Sciatic nerve (tissue), 2 donors: ENCODE measurements at places on chromosomes 16 and 17.

DNA sequence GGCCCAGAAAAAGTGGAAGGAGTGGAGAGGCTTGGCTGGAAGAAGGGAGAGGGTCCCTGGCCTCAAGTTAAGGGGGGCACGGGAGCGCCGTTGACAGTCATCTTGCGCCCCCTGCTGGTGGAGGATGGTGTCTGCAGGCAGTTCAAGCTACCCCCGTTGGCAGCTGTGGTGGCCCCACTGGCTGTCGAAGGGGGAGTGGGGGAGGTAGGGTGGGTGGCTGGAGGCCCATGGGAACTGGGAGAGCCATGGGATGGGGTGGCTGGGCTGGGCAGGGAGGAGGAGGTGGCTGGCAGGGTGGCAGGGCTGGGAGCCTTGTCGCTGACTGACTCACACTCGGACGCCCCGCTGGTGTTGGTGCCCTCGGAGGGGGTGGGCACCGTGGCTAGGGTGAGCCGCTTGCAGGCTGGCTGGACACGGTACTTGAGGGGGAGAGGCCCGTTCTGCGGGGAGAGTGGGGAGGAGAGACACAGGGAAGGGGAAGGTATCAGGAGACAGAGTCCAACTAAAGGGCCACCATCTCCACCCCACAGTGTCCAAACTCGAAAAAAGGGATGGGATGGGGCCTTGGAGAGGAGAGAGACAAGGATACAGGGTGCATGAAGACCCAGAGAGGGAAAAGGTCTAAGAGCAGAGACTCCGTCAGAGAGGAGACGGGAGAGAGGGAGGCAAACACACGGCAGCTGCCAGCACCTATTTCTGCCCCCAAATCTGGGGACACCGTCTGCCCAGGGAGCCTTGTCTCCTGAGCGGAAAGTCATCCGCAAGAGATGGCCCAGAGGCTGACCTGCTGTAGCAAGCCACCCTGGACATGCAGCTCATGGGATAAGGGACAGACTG, 5.2 kb downstream of the CISD3 start:
- peak; percentile 86 for DNase-seq

DNA sequence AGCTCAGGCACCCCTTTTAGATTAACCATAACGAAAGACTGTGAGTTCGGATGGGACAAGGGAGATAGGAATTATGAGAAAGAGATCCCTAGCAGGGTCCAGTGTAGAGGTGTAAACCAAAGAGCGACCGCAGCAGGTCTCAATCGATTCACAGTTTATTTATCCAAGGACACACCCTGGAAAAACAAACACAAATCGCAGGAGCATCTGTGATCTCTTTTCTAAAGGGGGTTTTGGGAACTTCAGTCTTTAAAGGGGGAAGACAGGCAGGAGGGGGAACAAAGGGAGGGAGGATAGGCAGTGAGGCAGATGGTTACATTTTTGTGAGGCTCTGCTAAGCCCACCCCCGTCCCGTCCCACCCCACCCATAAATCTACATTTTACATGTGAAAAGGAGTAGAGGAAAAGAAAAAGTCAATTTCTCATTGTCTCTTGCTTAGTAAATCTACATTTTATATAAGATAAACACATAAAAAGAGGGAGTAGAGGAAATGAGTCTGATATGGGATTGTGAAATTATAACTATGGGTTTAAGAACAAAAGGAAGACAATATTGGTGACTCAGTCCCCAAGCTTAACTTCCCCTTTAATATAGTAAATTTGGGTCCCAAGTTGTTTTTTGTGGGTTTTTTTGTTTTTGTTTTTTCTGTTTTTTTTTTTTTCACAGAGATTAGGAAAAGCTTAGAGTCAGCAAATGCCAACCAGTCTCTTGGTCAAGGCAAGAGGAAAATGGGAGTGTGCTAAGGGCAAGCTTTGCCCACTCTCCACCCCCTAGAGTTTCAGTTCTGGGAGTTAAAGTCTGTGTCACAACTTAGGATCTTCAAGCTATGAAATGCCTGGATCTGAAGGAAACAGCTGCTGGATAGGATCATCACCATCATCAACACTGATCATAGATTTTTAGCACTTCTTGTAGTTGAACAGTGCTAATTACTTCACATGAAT, 160.9 kb upstream of the CDH5 start:
- no peak for DNase-seq

DNA sequence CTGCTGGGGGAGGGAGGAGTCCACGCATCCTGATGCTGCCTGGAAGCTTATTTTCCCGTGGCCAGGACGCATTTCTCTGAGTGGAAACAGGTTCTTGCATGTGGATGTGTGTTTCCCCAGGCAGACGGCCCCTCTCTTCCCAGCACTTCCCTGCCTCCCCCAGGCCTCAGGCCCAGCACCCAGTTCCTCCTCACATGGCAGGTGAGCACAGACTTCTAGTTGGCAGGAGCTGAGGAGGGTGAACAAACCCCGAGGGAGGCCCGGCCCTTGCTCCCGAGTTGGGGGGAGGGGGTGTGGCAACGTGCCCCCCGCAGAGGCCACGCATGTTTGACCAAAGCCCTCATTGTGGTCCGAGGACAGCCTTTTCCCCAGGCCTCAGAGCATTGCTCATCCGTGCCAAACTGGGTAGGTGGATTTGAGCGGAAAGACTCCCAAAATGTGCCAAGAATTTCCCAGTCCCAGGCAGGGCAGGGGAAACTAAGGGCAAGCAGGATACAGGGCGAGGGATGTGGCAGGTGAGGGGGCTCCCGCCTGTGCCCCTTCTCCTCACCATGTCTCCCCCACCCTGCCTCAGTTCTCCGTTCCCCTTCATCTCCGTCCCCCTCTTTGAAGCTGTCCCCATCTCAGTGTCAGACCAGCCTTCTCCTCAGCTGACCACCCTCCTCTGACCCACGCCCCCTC, 1.5 kb upstream of the SPEM1 start:
- DNase-seq = no peak

DNA sequence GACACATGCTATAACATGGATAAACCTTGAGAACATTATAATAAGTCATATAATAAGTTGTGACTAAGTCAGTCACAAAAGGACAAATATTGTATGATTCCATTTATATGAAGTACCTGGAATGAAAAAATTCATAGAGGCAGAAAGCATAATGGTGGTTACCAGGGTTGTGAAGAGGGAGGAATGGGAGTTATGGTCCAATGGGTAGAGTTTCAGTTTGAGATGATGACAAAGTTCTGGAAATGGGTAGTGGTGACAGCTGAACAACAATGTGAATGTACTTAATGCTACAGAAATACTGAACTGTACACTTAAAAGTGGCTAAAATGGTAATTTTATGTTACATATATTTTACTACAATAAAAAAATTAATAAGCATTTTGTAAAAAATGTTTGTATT, 49.7 kb downstream of the MYO1D start:
- no peak for DNase-seq

- no peak for DNase-seq
Observed at GRCh38 chr16:30910427-30911029, 12.8 kb upstream of the FBXL19 start.

- no peak for DNase-seq
Observed at GRCh38 chr16:87495578-87496446, 3.0 kb upstream of the ZCCHC14 start.

GRCh38 chr17:28480799-28481571, 7.5 kb downstream of the SLC13A2 start:
- no peak for DNase-seq

- no peak for DNase-seq
Observed at GRCh38 chr17:77943971-77944370, 14.5 kb upstream of the TNRC6C start.

DNA sequence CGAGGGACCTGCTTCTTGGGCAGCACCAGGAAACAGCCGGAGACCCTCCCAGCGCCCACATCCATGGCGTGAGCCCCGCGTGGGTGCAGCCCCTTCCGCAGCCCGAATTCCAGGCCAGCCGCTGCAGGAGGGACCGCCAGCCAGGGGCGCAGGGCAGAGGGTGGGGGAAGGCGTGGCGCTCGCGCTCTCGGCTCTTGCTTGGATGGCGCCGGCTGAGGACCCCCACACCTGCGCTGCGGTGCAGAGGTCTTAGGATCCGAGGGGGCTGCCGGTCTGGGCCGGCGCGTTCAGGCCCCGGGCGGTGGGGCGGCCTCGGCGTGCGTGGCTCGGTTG, 28.8 kb downstream of the ACTG1 start:
- no peak for DNase-seq

GRCh38 chr16:11349599-11350276, 4.5 kb downstream of the RMI2 start:
- DNase-seq = peak; percentile 79

DNA sequence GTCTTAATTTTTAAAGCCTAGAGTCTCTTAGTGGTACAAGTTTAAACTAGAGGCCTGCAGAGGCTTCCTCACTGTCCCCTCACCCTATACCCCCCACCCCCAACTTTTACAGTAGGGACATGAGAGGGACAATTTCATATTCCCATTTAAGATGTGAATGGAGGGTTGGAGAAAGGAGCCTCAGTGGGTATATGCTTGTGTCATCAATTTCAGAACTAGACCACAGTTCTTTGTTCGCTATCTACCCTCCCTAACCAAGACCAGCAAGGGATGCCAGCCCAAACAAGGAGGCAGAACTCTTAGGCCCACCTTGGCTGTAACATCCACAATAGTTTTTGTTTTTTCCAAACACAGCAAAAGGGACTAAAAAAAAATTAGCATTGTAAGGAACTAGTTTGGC, 14.0 kb upstream of the SALL1 start:
- DNase-seq = no peak

- DNase-seq = no peak
Observed at GRCh38 chr17:30524847-30525246, 47.6 kb downstream of the GOSR1 start.

- DNase-seq = no peak
Observed at GRCh38 chr17:31273516-31273915, 23.5 kb downstream of the OMG start.

DNA sequence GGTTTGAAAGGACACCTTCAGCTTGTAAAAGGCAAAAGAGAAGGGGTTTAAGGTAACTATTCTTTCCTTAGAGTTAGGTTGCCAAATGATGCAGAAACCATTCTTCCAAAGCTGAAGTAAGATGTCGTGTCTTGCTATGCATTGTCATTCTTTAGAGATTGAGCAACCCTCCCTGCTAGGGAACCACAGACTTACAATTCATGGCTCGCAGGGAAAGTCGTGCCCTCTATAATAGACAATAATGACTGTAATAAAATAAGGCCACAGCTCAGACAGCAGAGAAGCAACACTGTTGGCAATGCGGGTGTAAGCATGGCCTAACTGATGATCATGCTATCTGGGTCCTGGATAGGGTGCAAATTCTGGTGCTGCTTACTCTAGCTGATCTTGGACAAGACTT, 129.6 kb upstream of the CDH13 start:
- no peak for DNase-seq

DNA sequence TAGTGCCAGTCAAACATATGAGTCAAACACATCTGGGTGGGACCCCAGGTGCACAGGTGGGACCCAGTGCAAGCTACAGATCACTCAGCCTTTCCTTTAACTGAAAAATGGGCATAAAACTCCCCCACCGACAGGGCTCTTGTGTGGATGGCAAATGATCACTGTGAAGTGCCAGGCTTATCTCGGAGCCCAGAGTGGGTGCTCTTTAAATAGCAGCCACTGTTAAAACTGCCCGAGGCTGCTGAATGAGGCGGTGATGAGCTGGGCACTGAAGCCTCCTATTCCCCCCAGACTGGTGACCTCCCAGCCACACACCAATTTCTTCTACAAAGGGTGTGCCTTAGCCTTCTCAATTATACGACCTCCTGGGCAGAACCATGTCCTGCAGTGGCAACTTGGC, 433.8 kb downstream of the SLC39A11 start:
- no peak for DNase-seq

DNA sequence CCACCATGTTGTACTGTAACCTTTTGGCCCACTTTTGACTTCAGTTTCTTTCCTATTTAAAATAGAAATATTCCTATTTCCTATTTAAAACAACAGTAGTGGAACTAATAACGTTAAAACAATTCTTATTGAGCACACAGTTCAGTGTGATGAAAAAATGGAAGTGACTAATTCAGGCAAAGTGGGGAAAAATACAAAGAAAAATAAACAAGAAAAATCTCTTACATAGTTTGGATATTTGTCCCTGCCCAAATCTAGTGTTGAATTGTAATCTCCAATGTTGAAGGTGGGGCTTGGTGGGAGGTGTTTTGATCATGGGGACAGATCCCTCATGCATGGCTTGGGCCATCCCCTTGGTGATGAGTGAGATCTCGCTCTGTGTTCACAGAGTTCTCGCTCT, 198.1 kb upstream of the CPHXL start:
- no peak for DNase-seq

DNA sequence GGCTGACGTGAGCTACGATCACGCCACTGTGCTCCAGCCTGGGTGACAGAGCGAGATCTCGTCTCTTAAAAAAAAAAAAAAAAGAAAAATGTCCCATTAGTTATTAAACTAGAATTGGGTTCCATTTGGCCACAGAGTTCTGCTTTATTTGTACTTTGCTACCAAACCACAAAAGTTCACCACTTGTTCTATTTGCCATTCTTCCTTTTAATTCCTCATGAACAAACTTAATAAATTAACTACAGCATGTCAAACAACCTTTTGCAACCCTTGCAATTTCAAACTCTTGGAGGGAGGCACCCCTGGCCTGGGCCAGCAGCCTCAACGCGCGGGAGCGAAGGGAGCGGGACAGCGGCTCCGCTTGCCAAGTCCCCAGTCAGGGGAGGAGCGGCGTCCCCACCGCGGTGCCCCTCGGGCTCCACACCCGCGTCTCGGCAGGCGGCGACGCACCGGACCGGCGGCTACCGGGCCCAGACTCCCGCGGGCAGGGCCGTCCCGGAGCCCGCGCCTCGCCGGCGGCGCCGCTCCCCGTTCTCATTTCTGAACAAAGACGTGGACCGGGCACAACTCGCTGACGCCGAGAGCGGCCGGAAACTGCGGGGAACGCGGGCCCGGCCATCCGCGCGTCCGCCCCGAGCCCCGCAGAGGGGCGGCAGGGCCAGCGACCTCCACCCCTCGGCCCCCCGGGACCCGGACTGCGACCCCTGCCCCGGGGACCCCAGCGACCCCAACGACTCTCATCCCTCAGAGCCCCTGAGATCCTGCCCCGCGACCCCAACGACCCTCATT, 775 bp downstream of the CYTH1 start:
- no peak for DNase-seq

DNA sequence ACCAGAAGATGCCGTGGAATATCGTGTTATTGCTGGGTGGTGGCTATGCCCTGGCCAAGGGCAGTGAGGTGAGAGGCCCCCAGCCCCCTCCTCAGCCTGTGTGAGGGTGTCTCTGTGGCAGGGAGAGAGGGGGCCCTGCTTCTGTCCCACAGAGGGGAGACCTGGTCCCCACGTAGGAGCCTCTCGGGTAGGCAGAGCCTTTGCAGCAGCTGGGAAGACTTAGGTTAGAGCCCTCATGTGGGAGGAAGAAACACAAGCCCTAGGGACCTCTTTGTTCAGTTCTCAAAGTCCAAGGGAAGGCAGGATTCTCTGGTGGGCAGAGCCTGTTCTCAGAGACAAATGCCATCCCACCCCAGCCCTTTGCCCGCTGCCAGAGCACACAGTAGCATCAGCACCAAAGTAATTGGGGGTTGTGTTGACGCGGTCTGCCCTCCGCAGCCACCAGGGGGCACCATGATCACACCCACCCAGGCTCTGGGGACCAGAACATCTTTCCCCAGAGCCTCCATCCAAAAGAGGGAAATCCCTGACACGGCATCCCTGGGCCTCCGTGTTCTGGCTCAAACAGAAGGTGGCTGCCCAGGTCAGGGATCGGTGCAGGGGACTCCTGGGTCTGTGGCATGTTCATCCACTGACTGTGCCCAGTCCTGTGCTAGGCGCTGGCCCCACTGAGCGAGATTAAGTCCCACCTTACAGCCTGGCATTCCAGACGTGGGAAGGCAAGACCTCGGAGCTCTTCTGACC, 11.5 kb upstream of the FOXN1 start:
- DNase-seq = peak; percentile 79

GRCh38 chr17:58352596-58353388, 791 bp upstream of the SUPT4H1 start:
- no peak for DNase-seq
